Stimulated activated naive B cell treated with anti-CD40 and anti-IgM and Interleukin-4, amounts not matched to agents 10 μg/mL and 1 μg/mL and 100 μg/mL, for 72 hours (primary cell): ENCODE measurements at places on chromosomes 1 and 21.

- H3K4me3 ChIP-seq = no peak overlapping the region
- peaks cover 20% of the 10 kb centered on the region for H3K4me1 ChIP-seq
- H3K27me3 ChIP-seq = peaks cover 19% of the 10 kb centered on the region
- DNase-seq = no peak
Observed at GRCh38 chr1:68173936-68174737, 58.2 kb downstream of the WLS start.

- peak; percentile 38 for DNase-seq
- no peaks in the 10 kb centered on the region for H3K27me3 ChIP-seq
- H3K27ac ChIP-seq = no peak overlapping the region
- H3K4me1 ChIP-seq = peaks cover 38% of the 10 kb centered on the region
- H3K4me3 ChIP-seq = no peak overlapping the region
Observed at GRCh38 chr1:92951141-92951582, 10.1 kb downstream of the DIPK1A start.

DNA sequence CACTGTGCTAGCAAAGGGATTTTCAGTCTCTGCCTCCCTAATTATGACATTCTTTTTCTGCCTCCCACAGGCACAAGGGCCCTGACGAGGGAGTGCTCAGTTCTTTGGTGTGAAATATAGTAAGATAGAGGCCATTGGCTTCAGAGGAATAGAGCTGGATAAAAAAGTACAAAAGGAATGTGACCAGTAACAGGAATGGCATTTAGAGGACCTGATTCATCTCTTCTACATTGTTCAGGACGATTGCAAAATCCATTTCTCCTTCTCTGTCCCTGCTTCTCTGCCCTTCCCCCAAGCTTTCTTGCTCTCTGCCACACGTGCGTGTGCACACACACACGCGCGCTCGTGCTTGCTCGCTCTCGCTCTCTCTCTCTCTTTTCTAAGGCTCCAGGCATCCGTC is 668.2 kb downstream of the KIF26B start:
- no peaks in the 10 kb centered on the region for H3K27me3 ChIP-seq
- H3K36me3 ChIP-seq = peaks cover 8% of the 10 kb centered on the region
- no peak overlapping the region for H3K4me3 ChIP-seq
- DNase-seq = no peak

- H3K27ac ChIP-seq = no peak overlapping the region
- DNase-seq = no peak
- no peak overlapping the region for H3K4me3 ChIP-seq
- peaks cover 10% of the 10 kb centered on the region for H3K4me1 ChIP-seq
- peaks cover 1% of the 10 kb centered on the region for H3K36me3 ChIP-seq
Observed at GRCh38 chr1:101165532-101165931, 71.3 kb upstream of the S1PR1 start.

DNA sequence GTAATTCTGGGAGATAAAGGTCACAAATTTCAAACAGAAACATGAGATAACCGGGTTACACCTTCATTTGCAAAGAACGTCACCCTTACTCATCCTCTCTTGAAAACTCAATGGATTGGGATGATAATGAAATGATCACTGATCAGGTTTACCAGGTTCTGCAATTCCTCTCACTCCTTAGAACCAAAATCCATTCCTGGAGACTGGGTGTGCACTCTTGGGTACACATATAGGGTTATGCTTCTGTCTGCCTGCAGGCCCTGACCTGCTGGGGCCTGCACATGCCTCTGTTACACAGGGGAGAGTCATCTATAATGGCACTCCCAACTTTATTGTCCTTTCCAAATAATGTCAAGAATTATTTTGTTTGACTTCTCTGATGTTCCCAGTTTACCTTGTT is 8.3 kb downstream of the SUSD4 start:
- H3K4me3 ChIP-seq = no peak overlapping the region
- H3K27ac ChIP-seq = no peak overlapping the region
- DNase-seq = no peak
- no peaks in the 10 kb centered on the region for H3K4me1 ChIP-seq
- peaks cover 39% of the 10 kb centered on the region for H3K27me3 ChIP-seq

GRCh38 chr21:42989816-42990650 is 15.7 kb downstream of the PKNOX1 start:
- no peak overlapping the region for H3K4me3 ChIP-seq
- DNase-seq = no peak
- H3K27me3 ChIP-seq = no peaks in the 10 kb centered on the region
- no peak overlapping the region for H3K27ac ChIP-seq
- H3K36me3 ChIP-seq = peaks cover 3% of the 10 kb centered on the region

DNA sequence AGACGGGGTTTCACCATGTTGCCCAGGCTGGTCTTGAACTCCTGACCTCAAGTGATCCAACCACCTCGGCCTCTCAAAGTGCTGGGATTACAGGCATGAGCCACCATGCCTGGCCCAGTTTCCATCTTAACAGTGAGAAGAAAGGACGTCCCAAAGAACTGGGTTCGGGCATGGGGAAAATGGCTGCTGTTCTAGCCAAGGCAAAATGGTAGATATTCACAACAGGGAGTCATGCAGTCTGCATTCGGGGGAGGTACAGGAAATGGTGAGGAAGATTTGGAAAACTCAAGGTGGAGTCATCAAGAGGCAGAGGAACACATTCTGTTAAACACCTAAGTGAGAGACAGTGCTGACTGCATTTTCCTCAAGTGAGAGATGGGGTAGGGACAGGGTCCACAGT is 4.1 kb upstream of the ATP2B4 start:
- peaks cover 12% of the 10 kb centered on the region for H3K4me1 ChIP-seq
- DNase-seq = no peak
- H3K4me3 ChIP-seq = no peak overlapping the region

- no peak overlapping the region for H3K4me3 ChIP-seq
- H3K36me3 ChIP-seq = no peaks in the 10 kb centered on the region
- no peaks in the 10 kb centered on the region for H3K4me1 ChIP-seq
- no peak overlapping the region for H3K27ac ChIP-seq
Observed at GRCh38 chr21:31545036-31545435, 114.5 kb upstream of the SOD1 start.

DNA sequence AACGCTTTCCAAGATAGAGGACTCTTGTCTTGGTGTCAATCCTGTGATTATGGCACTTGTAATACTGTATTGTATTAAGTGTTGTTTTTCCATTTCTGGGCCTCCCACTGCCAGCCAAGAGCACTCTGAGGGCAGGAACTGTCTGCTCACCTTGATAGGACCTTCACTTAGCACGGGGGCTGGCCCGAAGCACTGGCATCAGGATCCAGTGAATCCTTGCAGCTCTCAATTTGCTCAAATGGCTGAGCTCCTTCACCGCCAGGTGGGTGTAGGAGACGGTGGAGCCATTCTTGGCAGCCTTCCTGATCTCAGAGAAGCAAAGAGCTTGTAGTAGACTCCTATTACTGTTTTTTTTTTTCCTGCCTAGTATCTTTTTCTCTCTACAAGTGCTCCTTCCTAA is 17.7 kb downstream of the MECR start:
- no peak overlapping the region for H3K27ac ChIP-seq
- peaks cover 23% of the 10 kb centered on the region for H3K4me1 ChIP-seq
- DNase-seq = no peak
- H3K36me3 ChIP-seq = peaks cover 34% of the 10 kb centered on the region
- no peak overlapping the region for H3K4me3 ChIP-seq

- no peak overlapping the region for H3K4me3 ChIP-seq
- H3K27ac ChIP-seq = no peak overlapping the region
- no peaks in the 10 kb centered on the region for H3K27me3 ChIP-seq
- no peaks in the 10 kb centered on the region for H3K4me1 ChIP-seq
- no peak for DNase-seq
- no peaks in the 10 kb centered on the region for H3K36me3 ChIP-seq
Observed at GRCh38 chr21:40244981-40245380, 377.7 kb downstream of the PCP4 start.

GRCh38 chr1:212794561-212795014 is 2.9 kb downstream of the TATDN3 start:
- H3K27me3 ChIP-seq = no peaks in the 10 kb centered on the region
- H3K4me3 ChIP-seq = peak overlapping the region; percentile 66
- peaks cover 23% of the 10 kb centered on the region for H3K4me1 ChIP-seq
- DNase-seq = peak; percentile 47

DNA sequence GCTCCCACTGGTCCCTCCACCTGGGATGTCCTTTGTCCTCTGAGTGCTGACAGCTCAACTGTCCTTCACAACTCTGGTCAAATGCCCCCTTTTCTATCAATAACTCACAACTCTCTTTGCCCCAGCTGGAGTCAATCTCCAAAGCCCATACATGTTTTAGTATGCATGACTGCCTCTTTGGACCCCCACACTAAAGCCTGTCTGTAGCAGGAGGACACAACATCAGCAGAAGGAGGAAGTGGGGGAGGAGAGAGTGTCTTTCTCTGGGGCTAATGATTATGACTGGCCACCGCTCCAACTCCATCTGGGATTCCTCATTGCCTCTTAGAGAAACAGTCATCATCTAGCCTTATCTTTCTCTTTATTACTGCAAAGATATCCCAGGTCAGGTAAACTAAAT is 186.6 kb upstream of the FGGY start:
- H3K36me3 ChIP-seq = no peaks in the 10 kb centered on the region
- no peaks in the 10 kb centered on the region for H3K4me1 ChIP-seq

- peaks cover 43% of the 10 kb centered on the region for H3K4me1 ChIP-seq
- H3K4me3 ChIP-seq = no peak overlapping the region
- no peaks in the 10 kb centered on the region for H3K27me3 ChIP-seq
- H3K36me3 ChIP-seq = no peaks in the 10 kb centered on the region
Observed at GRCh38 chr1:172821609-172822274, 162.8 kb downstream of the FASLG start.

- H3K27ac ChIP-seq = no peak overlapping the region
- DNase-seq = no peak
- peaks cover 29% of the 10 kb centered on the region for H3K4me1 ChIP-seq
- H3K4me3 ChIP-seq = no peak overlapping the region
- peaks cover 62% of the 10 kb centered on the region for H3K27me3 ChIP-seq
- H3K36me3 ChIP-seq = no peaks in the 10 kb centered on the region
Observed at GRCh38 chr1:109388884-109389637, 8.7 kb downstream of the SORT1 start.

- peak overlapping the region; percentile 76 for H3K27ac ChIP-seq
- no peaks in the 10 kb centered on the region for H3K27me3 ChIP-seq
- H3K4me1 ChIP-seq = peaks cover 37% of the 10 kb centered on the region
- DNase-seq = no peak
- peaks cover 36% of the 10 kb centered on the region for H3K36me3 ChIP-seq
- no peak overlapping the region for H3K4me3 ChIP-seq
Observed at GRCh38 chr1:156721535-156721934, 6.7 kb upstream of the METTL25B start.

GRCh38 chr1:101365186-101365585 is 128.4 kb downstream of the S1PR1 start:
- no peak for DNase-seq
- no peaks in the 10 kb centered on the region for H3K36me3 ChIP-seq
- no peak overlapping the region for H3K27ac ChIP-seq
- H3K4me1 ChIP-seq = peaks cover 8% of the 10 kb centered on the region
- H3K27me3 ChIP-seq = no peaks in the 10 kb centered on the region

DNA sequence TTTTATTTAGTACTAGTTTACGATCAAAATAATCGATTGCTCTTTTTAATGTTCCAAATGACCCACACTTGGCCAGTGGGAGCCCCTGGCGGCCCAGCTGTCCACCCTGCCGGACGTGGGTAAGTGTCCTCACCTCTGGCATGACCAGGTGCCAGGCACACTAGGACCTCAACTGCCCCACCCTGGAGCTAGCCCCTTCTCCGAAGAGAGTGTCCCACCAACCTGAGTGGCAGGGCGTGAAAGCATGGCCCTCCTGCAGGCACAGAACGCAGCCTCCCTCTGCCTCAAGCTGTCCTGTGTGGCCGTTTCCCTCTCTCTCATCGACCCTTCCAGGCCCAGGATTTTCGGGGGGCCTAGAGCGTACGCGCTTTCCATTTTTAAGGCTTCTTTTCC is 32.9 kb upstream of the AGPAT3 start:
- peaks cover 9% of the 10 kb centered on the region for H3K4me1 ChIP-seq
- H3K27me3 ChIP-seq = peaks cover 29% of the 10 kb centered on the region
- H3K4me3 ChIP-seq = no peak overlapping the region
- H3K27ac ChIP-seq = no peak overlapping the region
- H3K36me3 ChIP-seq = peaks cover 8% of the 10 kb centered on the region

DNA sequence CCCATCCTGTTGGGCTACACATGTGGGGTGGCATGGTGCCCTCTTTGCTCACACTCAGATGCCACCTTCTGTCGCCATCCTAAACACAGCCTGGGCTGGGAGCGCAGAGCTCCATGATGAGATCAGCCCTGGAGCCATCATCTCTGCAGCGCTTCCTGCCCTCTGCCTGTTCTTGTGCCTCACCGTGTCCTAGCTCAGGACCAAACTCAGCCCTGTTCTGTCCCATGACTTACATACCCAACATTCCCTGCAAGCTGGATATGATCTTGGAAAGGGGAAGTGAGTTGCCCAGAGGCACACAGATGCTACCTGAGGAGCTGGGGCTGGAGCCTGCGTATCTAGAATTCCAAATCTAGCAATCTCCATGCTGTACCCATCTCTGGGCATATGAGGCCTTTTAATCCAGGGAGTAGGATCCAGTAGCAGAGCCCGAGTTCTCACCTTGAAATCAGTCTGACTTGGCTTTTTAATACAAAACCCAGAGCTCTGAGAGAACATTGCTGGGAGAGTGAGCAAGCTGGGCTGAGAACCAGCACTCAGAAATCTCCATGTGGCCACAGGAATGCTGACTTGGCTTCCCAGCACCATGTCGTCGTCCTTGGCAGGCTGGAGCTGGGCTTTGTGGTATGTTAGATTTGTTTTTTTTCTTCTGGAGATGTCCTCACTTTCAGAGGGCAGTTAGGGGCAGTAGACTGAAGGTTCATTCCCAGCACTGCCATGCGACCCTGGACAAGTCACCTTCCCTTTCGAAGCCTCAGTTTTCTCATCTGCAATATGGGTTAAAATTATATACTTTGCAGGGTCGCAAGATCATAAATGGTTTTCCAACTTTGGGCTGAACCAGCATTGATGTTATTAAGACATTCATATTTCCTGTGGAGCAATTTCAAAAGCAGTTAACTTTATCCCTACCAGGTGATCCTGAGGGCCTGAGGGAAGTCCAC is 2.6 kb downstream of the ALPL start:
- no peak for DNase-seq
- H3K36me3 ChIP-seq = no peaks in the 10 kb centered on the region
- H3K27me3 ChIP-seq = peaks cover 36% of the 10 kb centered on the region
- H3K4me1 ChIP-seq = peaks cover 26% of the 10 kb centered on the region

DNA sequence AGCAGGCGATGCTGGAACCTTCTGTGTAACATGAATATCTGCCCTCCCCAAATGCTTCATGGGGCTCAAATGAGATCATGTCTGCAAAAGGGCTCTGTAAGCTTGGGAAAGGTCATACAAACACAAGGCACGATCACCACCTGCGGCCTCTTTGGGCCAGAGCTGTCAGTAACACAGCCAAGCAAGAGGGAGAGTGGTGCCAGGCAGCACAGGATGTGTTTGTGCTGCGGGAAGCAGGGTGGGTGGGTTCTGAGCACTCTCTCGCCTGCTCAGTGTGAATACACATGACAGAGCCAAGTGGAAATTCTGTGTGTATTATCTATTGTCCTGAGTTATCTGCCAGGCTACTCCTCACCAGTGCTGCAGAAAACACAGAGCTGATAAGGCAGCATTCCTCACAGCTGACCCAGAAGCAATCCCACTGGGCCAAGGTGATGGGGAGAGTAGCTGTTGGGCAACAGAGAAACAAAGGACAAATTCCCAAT is 101.2 kb downstream of the LAMC2 start:
- H3K4me1 ChIP-seq = peaks cover 3% of the 10 kb centered on the region
- H3K36me3 ChIP-seq = no peaks in the 10 kb centered on the region
- peaks cover 16% of the 10 kb centered on the region for H3K27me3 ChIP-seq
- no peak overlapping the region for H3K27ac ChIP-seq
- no peak for DNase-seq
- no peak overlapping the region for H3K4me3 ChIP-seq
